Activated CD4-positive, alpha-beta memory T cell treated with anti-CD3 and anti-CD28 coated beads, Interleukin-2, amount 10 ng/mL, durations not matched to agents 7 days and 5 days (primary cell): ENCODE measurements at places on chromosomes 12 and 14. TPM values are rescaled to one million over a fixed set of nuclear protein-coding genes. Genes with fewer than 3 reads are reported as not detected.

The SMCO3 gene
- not detected for total RNA-seq

The LRP1 gene
- total RNA-seq: 0.60 TPM

The OS9 gene
- total RNA-seq: 146 TPM

The DDIT3 gene
- 19.1 TPM for total RNA-seq

The WDHD1 gene
- 36.2 TPM for total RNA-seq

The TMPRSS12 gene
- total RNA-seq: not detected

The IL31 gene
- total RNA-seq: not detected

The OVCH1 gene
- total RNA-seq: not detected

The FBXL14 gene
- total RNA-seq: 30.3 TPM

The PIANP gene
- not detected for total RNA-seq

The KCNC2 gene
- total RNA-seq: not detected

The RNF212B gene
- not detected for total RNA-seq

The TSPAN8 gene
- not detected for total RNA-seq

The E2F7 gene
- 14.2 TPM for total RNA-seq

The FIGNL2 gene
- total RNA-seq: 0.23 TPM

The KRT73 gene
- not detected for total RNA-seq

The PTPRQ gene
- not detected for total RNA-seq

The HOXC12 gene
- not detected for total RNA-seq

The SERPINA12 gene
- not detected for total RNA-seq

The PCED1B gene
- total RNA-seq: 57.1 TPM
